ENCODE measurements at places on chromosomes 12 and 14.
A peak's percentile ranks its signal among the peaks of the same experiment; 100 is the strongest.

- no peak for DNase-seq
Measured at GRCh38 chr12:25493682-25494081, 59.4 kb downstream of the LMNTD1 start.

- DNase-seq, result no peak
Measured at GRCh38 chr14:51628238-51628637, 23.5 kb upstream of the FRMD6 start.

GRCh38 chr12:90575995-90576394, 379.0 kb downstream of the CCER1 start:
- no peak for DNase-seq

DNA sequence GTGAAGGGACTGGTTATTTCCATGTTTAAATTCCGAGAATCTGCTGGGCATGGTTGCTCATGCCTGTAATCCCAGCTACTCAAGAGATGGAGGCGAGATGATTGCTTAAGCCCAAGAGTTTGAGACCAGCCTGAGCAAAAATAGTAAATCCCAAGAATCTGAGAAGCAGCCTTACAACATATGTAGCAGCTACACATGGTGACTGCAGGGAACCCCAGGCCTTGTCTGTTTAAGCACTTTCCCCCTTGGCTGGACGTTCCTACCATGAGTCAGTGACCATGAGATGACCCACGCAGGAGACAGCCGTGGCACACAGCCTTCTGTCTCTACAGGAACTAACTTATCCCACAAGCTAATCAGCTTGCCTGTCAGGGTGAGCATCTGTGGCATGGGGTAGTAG, 5.5 kb upstream of the SLC24A4 start:
- DNase-seq, result no peak

- DNase-seq, result no peak
Measured at GRCh38 chr12:125983784-125984500, 918.7 kb downstream of the AACS start.

- peak; percentile 32 for DNase-seq
Measured at GRCh38 chr14:61260939-61261776, 20.0 kb downstream of the TMEM30B start.

- DNase-seq, result no peak
Measured at GRCh38 chr14:30725763-30726162, 103.6 kb downstream of the SCFD1 start.

GRCh38 chr12:85299053-85299452, 19.0 kb downstream of the ALX1 start:
- DNase-seq, result no peak

DNA sequence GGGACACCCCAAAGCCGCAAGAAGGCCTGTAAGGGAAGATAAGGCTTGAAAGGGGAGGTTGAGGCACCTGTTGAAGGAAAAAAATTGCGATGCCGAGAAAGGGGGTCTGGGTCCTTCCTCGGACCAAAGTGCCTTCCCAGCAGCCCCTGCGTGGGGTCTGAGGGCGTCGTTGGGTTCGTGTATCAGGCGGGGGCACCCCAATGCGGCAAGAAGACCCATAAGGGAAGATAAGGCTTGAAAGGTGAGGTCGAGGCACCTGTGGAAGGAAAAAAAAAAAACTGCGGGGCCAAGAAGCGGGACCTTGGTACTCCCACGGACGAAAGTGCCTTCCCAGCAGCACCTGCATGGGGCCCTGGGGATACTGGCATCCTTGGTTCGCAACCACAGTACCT, 277.5 kb downstream of the ALG10 start:
- no peak for DNase-seq

DNA sequence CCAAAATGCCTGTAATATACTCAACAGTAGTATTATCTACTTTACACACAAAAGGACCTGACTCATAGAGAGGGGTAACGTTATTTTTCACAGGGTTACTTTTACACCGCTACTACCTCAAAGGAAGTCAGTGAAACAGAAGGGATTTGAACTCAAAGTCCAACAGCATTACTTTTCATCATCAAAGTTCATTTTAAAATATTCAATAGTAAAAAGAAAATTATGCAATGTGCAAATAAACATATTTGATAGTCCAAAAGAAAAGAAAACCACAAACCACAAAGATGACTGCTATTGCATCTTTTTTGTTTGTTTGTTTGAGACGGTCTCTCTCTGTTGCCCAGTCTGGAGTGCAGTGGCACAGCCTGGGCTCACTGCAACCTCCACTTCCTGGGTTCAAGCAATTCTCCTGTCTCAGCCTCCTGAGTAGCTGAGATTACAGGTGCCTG, 15.5 kb downstream of the KIF21A start:
- no peak for DNase-seq
